H1 (cell line): ENCODE measurements at places on chromosomes 1 and 21. TPM values are rescaled to one million over a fixed set of nuclear protein-coding genes. Genes with fewer than 3 reads are reported as not detected.

TMCC2 gene
- 6.7 and 7.2 TPM in 2 replicates for total RNA-seq

- DNase-seq: no peak
Measured at GRCh38 chr1:227774051-227774731, 39.0 kb downstream of the SNAP47 start.

DNA sequence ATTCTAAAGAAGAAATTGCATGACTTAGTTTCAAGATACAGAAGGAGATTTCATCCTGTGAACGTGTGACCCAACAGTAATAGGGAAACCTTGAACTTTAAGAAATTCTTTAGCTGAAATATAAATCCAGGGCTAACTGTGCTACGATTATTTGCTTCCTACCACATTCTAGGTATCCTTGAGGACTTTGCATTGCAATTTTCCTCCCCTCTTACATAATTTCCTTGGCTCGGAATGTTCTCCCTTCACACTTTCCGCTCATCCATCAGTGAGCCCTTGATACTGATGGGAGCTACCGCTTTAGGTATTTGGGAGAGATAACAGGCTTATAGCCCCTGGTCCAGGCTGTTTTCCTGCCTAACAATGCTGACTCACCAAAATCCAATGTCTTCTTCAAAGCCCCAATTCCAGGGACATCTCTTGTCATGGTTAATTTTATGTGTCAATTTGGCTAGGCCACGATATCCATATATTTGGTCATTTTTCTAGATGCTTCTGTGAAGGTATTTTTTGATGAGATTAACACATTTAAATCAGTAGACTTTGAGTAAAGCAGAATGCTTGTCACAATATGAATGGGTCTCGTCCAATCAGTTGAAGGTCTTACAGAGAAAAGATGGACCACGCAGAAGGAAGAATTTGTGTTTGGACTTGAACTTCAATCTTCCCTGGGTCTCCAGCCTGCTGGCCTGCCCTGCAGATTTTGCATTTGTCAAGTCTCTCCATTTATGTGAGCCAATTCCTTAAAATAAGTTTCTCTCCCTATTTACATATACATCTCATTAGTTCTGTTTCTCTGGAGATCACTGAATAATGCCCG, 121.2 kb downstream of the PTPN14 start:
- DNase-seq: no peak

GRCh38 chr1:27556781-27557595, 47.0 kb downstream of the AHDC1 start:
- DNase-seq: peak; percentile 88

GRCh38 chr1:228271701-228272251, 63.9 kb downstream of the OBSCN start:
- no peak for DNase-seq

DNA sequence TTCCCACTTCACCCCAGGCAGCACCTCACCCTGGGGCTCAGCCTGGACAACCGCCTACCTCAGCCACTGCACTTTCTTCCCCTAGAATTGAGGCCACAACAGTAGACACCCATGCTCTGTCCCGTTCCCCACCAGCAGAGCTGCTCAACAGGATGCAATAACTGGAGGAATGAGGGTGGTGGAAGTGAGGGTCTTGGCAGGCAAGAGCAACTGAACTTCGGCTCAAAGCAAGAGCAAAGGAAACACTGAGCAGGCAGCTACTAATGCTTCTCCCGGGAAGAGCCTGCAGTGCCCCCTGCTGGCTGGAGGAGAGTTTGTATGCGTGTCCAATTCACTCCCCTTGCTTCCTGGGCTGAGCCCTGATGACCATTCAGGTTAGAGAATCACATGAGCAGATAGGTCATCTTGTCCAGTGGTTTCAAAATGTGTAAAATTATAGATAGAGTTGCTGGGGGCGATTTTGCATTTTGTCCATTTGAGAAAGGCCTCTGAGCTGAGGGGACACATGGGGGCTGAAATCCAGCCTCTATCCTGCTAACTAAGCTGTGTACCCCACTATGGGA, 13.9 kb downstream of the NT5C1A start:
- peak; percentile 44 for DNase-seq

ACOT11 gene
- total RNA-seq: 3.5 and 3.8 TPM in 2 replicates

DNA sequence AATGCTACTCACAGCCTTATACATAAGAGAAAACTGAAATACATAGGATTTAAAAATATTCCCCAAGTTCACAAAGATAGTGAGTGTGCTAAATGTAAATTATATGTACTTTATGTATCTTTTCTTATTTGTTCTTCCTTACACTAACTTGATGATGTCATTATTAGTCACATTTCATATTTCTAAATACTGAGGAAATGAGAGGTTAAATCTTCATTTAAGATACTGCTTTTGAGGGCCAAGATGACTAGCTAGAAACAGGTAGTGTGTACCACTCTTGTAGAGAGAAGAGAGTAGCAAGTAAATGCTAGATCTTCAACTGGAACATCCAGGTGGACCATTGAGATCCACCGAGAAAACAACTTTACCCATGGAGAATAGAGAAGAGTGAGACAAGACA, 29.8 kb downstream of the PYHIN1 start:
- no peak for DNase-seq

DNA sequence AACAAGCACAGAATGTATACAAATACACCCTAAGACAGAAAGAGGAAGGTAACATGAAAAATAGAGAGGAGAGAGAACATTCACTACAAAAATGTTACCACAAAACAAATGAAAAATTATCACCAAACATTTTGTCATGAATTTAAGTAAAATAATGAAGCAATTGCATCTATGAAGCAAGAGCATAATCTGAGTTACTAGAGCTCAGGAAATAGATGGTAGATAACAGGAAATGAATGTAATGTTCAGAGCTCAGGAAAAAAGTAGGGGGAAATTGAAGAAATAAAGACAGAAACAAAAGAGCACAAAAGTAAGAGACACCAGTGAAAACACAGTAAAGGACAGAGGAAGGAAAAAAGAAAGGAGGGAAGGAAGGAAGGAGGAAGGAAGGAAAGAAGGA, 19.4 kb downstream of the SEC16B start:
- no peak for DNase-seq

UTS2 gene
- not detected in 2 replicates for total RNA-seq

KCNK2 gene
- total RNA-seq: 0.73 and 1.2 TPM in 2 replicates

ZNF670 gene
- total RNA-seq: 11.7 and 15.4 TPM in 2 replicates

GRCh38 chr1:175155936-175156335, 36.6 kb downstream of the KIAA0040 start:
- no peak for DNase-seq

- no peak for DNase-seq
Measured at GRCh38 chr1:192552760-192553191, 22.8 kb upstream of the RGS1 start.

CCT3 gene
- 471 and 480 TPM in 2 replicates for total RNA-seq

OR2L13 gene
- not detected in 2 replicates for total RNA-seq

B4GALT3 gene
- 42.3 and 45.5 TPM in 2 replicates for total RNA-seq

- no peak for DNase-seq
Measured at GRCh38 chr1:117760069-117760468, 154.2 kb downstream of the TENT5C start.

DNA sequence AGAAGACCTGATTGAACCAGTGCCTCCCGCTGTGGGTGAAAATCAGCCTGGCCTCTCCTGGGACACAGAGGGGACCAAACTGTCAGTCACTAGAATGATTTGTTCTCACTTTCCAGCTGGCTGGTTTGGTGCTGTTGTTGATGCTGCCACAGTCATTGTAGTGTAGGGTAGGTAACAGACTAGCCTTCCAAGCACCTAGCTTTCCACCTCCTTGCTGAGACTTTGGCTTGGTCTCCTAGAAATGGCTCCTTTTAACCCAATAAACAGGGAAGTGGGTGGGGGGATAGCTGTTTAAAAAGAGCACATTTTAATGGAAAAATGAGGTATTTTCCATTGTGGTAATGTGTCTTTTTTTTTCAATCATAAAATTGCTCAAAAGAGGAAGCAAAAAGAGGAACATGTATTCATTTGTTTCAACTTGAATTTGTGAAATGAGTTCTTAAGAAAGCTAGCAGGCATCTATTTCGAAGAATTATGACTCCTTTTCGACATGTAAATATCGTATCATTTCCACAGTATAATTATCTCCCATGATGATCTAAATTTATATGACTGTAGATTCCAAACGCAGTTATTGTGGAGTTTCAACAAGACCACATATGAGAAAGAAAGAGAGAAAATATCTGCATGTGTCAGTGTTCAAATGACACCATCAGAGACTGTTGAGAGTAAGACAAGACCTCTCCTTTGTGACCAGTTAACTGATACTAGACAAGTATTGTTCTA, 190.1 kb downstream of the HLX start:
- no peak for DNase-seq

- DNase-seq: no peak
Measured at GRCh38 chr1:115084902-115085511, 4.3 kb downstream of the TSPAN2 start.

TDRD10 gene
- total RNA-seq: 0.15 TPM in 1 of 2 replicates, not detected in the other

RIMS3 gene
- total RNA-seq: 20.6 and 21.0 TPM in 2 replicates

DNA sequence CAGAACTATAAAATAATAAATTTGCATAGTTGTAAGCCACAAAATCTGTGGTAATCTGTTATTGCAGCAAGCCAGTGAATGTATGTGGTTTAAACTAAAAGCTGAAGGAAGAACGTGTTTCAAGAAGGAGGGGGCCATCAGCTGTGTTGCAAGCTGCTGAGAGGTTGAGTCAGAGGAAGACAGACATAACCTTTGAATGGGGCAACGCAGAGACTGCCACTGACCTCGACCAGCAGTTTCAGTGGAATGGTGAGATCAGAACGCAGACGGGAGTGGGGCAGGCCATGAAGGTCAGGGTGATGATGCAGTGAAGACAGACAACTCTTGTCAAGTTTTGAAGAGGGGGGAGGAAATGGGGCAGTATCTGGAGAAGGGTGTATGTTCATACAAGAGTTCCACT, 23.2 kb upstream of the QSOX1 start:
- no peak for DNase-seq

GRCh38 chr1:58412071-58412580, 134.4 kb downstream of the OMA1 start:
- DNase-seq: no peak

TP73 gene
- 2.9 and 3.1 TPM in 2 replicates for total RNA-seq

DNA sequence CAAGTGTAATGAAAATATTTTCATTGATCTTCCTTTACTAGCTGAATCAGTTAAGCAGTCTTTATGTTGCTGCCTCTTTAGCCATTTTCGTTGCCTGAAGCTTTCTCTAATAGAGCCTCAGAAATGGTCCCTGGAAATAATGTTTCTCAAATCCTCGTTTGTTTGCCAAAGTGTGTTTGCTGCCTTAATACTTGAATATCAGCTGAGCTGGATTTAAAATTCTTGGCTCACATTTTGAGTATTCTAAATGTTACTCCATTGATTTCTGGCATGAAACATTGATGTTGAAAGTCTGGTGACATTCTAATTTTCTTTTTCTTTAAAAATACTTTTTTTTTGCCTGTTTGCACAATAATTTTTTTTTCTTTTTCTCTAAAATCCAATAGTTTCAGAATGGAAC, 84.6 kb upstream of the SERBP1 start:
- DNase-seq: no peak

GRCh38 chr1:51236531-51237350, 668 bp downstream of the RNF11 start:
- peak; percentile 67 for DNase-seq

GRCh38 chr1:235051521-235051920, 77.1 kb downstream of the TOMM20 start:
- DNase-seq: no peak

GRCh38 chr1:24866211-24867083, 63.6 kb downstream of the RUNX3 start:
- no peak for DNase-seq

DNA sequence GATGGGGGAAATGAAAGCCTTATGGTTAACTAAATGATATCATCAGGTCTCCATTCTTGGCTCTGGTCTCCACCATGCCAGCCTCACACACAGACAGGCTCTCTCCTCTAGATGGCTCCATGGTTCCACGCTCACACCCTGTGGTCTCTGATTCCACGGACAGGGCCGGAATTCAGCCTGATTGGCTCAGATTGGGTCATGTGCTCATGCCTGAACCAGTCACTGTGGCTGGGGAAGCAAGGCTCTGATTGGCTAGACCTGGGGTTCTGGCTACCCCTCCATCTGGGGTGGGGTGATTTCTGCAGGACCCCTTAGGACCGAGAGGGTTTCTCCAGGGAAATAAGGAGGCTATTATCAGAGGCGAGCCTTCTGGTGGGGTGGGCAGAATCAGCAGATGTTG, 277.0 kb downstream of the PTPRU start:
- peak; percentile 43 for DNase-seq

- no peak for DNase-seq
Measured at GRCh38 chr1:232291261-232291660, 338.7 kb downstream of the SIPA1L2 start.

- DNase-seq: no peak
Measured at GRCh38 chr1:205417870-205418635, 3.8 kb downstream of the LEMD1 start.

- DNase-seq: no peak
Measured at GRCh38 chr1:77273891-77274290, 7.9 kb upstream of the AK5 start.

SERINC2 gene
- total RNA-seq: 30.8 and 31.4 TPM in 2 replicates

DNA sequence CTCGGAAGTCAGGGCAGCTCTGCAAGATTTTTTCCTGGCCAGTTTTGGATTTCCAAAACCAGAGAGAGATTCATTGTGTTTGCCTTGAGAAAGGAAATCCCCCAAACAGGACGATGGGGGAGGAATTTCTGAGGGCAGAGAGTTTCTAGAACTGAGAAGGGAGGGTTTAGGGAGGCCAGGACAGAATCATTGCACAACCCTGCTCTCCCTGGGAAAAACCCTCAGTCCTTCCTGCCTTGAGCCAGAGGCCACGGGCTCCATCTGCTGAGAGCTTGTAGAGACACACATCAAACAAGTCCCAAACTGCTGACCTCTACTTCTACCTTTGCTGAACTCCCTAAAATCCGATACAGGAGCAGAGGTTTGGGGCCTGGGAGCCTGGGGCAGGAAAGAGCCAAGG, 99.7 kb downstream of the NMNAT2 start:
- DNase-seq: no peak

DNA sequence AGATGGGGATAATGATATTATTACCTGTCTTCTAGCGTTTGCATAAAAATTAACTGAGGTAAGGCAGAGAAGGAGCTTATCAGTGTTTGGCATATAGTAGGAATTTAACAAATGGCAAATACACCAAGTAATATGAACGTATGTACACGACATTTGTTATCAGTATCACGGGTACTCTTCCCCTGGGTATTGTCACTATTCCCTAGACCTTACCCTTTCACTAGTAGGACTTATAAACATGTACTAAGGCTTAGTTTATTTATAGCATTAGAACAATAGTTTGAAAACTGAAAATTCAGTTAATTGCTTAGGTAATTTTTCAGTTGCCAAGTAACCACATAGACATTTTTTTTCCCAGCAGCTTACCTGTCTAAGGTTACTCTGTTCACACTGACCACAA, 187.0 kb downstream of the KCTD3 start:
- no peak for DNase-seq

AKIRIN1 gene
- 236 TPM in 2 replicates for total RNA-seq

AJAP1 gene
- 6.2 and 6.6 TPM in 2 replicates for total RNA-seq

PERM1 gene
- total RNA-seq: not detected in 2 replicates

GRCh38 chr1:67791261-67791660, 42.0 kb downstream of the GNG12 start:
- no peak for DNase-seq
